NCI-H510A (cell line): ENCODE measurements at places on chromosomes 12 and 14.

DNA sequence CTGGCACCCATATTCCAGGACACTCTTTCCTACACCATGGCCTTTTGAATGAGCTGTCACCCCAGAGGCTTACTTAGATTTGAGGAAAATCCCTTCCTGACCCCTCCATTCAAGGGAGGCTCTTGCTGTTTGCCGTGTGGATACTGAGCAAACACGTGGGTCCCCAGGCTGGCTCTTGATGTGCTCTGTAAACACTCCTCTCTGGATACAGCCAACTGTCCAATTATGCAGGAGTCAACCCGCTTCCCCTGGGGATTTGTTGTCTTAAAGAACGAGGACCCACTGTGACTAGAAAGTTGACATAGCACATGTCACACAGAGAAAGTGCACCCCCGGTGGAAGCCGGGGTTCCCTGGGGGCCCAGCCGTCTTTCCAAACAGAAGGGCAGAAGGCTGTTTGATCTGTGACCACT lies 75.8 kb upstream of the CEP83 start:
- DNase-seq = peak; percentile 64

DNA sequence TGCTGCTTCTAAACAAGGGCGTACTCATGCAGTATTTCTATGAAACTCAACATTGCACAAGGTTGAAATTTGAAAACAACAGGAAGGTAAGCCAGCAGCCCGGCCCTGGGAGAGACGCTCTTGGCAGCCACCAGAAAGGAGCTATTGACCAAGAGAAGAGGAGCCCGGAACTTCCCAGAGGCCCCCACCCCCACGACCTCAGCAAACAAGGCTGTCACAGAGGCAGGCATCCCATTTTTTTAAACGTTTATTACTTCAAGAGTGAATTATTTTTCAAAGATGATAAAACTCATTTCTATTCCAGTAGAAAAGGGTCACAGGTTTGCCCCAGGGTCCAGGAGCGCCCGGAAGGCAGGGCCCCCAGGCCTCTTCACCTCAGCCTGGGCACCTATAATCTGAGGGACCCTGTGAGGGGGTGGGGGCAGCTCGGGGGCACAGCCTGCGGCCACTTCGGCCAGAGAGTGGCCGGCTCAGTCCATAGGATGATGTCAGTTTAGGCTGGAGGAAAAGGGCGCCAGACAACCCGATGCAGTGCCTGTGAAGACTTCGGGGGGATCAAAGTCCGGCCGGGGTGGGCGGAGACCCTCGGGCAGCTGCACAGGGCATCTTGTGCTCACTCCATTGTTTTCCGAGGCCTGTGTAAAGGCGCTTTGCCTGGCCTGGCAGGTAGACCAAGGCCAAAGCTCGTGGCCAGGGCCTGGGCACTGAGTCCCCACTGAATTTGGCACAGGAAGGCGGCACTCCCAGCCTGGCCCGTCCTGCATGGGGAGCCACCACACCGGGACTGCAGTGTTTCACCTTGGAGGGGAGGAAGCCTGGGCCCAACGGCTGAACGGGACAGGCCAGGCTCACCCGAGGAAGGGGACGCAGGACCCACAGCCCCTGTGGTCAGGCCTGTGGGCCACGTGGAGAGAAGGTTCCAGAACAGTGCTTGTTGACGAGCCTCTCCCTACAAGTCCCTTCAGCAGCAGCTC lies 86.0 kb downstream of the SCARB1 start:
- no peak for DNase-seq

GRCh38 chr12:3110578-3110977 lies 33.4 kb downstream of the TSPAN9 start:
- no peak for DNase-seq

GRCh38 chr12:104750061-104750460 lies 208.0 kb downstream of the SLC41A2 start:
- no peak for DNase-seq

DNA sequence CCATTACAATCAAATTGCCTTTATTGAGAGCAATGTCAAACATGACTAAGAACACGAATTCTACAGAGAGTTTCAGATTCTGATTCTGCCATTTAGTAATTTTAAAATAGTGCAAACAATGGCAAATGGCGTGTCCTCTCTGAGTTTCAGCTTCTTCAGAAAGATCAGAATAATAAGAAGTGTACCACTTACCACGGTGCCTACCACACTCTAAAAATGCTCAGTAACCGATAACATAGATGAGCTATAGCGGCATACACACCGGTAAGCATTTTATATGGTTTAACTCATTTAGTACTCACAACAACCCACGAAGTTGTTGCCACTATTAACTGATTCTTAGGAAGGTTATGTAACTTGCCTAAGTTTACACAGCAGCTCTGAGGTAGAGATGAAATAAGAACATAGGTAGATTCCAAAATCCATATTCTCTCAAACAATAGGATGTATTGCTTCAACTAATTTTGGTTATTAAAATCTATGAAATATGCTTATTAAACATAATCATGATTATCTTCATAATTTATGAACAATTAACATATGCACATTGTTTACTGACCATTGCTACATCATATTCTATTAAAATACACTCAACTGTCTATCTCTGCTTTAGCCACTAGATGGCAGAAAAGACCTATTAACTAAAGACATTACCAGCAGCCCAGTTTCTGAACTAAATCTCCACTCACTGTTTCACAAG lies 38.3 kb downstream of the SLC6A15 start:
- DNase-seq = no peak
